ENCODE measurements at places on chromosomes 4 and X.
A peak's percentile ranks its signal among the peaks of the same experiment; 100 is the strongest.

GRCh38 chr4:176841711-176842112 lies 49.0 kb upstream of the VEGFC start:
- DNase-seq: peak; percentile 95

DNA sequence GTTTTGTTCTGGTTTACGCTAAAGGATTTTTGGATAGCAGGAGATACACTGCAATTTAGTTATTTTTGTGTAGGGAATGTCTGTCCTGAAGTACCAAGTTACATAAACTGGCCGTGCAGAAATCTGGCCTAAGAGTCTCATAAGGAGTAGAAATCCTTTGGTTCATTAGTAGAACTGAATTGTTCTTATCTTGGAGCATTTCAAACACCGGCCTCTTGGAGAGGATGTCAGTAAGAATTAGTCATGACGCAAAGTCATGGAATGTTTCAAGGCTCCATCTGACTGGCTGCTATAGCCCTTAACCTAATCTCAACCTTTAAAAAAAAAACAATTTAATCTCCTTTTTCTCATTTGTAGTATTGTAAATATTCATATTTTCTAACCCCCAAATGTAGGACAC lies 15.2 kb downstream of the PDLIM3 start:
- DNase-seq: no peak

GRCh38 chrX:8927701-8928100 lies 106.2 kb downstream of the FAM9B start:
- no peak for DNase-seq

DNA sequence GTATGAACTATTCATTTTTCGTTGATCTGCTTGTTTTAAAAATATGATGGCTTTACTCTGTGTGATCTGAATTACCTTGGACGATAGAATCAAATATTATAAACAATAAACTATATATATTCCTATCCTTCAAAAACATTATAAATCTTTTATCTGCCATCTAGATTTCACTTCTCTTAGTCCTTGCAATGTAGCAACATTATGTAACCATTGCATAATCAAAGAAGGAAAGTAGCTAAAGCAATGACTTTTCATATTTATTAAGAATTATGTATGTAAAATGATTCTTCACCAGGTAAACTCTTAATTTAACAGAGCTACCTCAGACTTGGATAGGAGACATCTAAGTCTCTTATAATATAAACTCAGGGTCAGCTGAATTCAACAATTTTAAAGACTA lies 210.5 kb downstream of the ADAMTS3 start:
- no peak for DNase-seq

GRCh38 chrX:14819769-14820168 lies 53.1 kb downstream of the FANCB start:
- DNase-seq: no peak

- no peak for DNase-seq
Observed at GRCh38 chrX:108456971-108457477, 17.4 kb downstream of the COL4A5 start.

DNA sequence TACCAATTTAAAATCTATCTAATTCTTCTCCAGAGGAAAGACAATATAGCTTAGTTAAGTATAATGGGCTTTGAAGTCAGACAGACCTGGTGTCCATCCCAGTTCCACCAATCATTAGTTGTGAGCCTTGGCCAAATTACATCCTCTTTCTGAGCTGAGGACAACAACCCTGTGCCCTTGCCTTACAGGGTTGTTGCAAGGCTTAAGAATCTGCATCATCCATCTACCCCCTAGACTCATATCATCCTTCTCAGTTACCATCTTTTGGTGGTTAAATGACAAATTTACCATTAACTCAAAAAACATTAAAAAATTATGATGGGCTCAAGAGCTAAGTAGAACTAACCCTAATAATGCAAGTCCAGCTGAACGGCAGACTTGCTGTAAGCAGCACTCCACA lies 51.6 kb downstream of the NAP1L5 start:
- DNase-seq: no peak

GRCh38 chr4:153318696-153319320 lies 25.7 kb upstream of the MND1 start:
- DNase-seq: peak; percentile 54

- DNase-seq: no peak
Observed at GRCh38 chr4:105272002-105272401, 125.3 kb downstream of the TET2 start.

- DNase-seq: no peak
Observed at GRCh38 chr4:5162909-5163508, 111.7 kb downstream of the STK32B start.

DNA sequence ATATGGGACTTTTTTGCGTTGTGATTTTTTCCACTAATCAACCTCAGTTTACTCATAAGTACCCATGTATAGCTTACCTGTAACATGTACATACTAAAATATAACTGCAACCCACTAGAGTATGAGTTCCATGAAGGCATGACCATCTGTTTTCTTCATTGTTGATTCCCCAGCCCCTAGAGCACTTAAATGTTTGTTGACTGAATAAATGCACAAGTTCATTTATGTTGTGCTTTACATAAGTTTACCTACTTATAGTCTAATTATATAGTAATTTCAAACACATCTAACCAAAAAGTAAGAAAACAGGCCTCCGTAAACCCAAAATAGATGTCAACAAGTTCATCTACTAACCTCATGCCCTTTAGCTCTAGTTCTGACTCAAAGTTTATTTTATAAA lies 34.7 kb downstream of the DCHS2 start:
- DNase-seq: no peak

DNA sequence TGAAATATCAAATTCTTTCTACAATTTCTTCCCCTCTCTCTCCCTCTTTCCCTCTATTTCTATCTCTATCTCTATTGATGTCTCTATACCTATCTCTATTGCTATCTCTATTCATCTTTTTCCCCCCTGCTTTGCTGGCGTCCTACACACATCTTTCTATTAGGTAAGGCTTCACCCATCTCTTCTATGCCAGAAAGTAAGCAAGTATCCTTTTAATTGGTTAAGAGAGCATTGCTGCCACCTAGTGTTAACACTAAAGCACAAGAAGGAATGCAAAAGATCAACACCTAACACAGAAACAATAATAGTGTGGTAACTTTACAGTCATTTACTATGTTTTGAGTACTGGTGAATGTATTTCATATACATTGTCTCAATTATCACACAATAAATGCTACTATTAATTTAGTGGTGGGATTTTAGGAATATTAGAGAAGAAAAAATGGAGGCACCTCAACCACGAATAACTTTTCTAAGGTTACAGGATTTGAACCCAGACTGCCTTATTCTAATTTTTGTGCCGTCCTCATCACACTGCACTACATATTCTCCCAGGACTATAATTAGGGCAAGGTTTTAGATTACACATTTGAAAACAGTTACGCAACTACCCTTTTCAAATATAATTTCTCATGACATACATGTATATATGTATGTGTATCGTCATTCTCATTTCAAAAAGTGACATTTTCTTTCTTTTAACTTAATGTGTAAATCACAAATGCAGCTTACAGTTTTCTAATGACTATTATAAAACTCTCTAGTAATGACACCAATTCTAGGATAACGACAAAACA lies 3.7 kb upstream of the C4orf36 start:
- DNase-seq: peak; percentile 74

DNA sequence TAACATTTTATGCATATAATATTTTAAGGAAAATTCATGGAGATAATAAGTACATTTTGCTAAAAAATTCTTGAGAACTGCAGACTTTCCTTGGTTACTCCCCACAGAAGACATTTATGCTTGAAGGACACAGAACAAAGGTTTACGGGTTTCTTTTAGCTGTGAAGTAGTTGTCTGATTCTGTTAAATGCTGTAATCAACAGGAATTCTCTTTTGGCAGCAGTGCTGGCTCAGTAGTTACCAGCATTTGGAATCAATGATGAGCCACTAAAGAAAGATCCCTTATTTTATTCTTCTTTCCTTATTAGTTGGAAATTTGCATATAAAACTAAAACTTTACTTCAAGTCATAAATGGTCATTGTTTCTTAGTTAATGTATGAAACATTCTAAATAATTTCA lies 199.3 kb upstream of the FAT4 start:
- DNase-seq: peak; percentile 34

DNA sequence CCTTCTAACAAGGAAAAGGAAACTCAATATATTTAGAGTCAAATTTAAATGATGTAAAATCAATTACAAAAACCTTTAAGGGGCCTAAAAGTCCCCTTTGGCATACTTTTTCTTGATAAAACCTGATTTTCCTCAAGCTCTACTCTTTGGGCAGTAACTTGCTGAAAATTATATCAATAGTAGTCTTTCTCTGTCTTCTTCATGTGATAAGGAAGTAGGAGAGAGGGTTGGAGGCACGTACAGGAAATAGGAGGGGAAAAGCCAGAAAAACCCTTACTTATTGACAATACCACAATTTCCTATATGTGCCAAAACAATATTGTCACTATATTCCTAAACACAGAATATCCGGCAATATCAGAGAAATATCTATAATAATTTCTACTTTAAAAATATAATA lies 9.6 kb downstream of the RHOH start:
- DNase-seq: no peak

GRCh38 chr4:144499777-144500176 lies 146.2 kb upstream of the HHIP start:
- DNase-seq: no peak

- no peak for DNase-seq
Observed at GRCh38 chrX:110315551-110315950, 2.3 kb downstream of the AMMECR1 start.

DNA sequence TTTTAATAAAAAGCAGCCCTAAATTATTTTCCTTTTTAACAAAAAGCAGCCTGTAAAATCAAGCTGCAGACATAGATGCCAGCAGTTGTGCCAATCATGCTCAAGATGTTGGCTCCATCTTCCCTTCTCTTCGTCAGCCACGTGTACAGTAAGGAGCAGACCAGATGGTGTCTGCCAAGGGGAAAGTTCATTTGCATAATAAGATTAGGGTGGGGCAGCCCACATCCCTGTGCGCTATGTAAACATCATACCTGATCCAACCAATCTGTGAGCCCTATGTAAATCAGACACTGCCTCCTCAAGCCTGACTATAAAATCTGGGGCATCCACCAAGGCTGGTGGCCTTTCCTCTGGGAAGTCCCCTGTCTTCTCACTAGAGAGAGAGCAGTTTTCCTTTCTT lies 23.1 kb upstream of the C1GALT1C1 start:
- DNase-seq: no peak

DNA sequence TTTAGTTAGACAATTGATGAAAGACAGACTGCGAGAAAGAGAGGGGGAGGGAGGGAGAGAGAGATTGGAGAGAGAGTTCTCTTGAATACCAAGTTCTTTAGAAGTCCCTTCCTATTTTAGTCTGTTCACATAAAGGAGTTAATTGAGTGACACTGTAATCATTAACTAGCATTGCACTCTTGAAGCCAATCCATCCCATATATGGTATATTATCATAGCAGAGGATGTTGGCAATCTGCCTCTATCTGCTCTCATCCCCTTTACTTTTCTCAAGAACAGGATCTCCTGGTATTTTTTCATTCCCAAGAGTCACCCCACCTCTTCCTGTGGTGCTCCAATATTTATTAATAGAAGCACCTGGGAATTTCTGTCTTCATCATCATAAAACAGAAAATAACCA lies 959.6 kb upstream of the NDST4 start:
- no peak for DNase-seq

DNA sequence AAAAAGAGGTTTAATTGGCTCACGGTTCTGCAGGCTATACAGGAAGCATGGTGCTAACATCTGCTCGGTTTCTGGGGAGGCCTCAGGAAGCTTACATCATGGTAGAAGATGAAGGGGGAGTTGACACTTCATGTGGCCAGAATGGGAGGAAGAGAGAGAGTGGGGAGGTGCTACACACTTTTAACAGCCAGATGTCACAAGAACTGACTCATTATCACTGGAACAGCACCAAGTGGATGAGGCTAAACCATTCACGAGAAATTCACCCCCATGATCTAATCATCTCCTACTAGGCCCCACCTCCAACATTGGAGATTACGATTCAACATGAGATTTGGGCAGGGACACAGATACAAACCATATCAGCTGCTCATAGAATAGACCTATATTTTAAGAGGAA lies 255.8 kb downstream of the OPHN1 start:
- peak; percentile 51 for DNase-seq

DNA sequence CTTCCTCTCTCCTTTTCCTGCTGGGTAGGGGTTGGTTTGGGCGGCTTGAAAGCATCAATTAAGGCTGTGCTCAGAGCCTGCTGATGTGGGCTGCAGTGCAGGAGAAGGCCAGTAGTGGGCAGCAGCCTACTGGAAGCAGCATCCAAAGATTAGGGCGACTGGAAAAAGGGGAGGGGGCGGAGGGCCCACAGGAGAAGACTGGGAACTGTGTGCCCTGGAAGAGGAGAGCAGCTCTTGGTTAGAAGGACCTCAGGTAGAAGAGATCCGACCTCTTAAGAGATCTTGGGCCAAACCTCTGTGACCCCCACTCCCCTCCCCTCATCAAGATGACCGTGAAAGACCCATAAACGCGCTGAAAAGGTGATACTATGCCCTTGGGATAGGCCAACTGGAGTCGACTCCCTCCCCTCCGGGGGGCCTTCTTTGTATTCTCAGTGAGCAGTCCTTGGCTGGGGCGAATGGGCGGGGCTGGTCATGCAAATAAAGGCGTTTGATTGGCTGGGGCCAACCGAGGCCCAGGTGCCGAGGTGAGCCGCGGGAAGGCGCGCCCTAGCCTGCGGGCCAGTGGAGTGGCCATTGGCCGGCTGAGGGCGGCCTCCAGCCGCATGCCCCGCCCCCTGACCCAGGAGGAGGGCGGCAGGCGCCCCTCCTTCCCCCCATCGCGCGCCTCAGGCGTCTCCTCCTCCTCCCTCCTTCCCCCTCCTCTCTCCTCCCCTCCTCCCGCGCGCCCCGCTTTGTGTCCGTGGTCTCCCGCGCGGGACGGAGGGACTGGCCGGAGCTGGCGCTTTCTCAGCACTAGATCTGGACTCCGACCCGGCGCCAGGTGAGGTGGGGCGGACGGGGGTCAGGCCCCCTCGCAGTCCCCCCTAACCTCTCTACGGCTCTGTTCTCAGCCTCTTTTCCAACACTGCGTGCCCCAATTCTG lies 10.1 kb downstream of the DLG3 start:
- DNase-seq: peak; percentile 52

DNA sequence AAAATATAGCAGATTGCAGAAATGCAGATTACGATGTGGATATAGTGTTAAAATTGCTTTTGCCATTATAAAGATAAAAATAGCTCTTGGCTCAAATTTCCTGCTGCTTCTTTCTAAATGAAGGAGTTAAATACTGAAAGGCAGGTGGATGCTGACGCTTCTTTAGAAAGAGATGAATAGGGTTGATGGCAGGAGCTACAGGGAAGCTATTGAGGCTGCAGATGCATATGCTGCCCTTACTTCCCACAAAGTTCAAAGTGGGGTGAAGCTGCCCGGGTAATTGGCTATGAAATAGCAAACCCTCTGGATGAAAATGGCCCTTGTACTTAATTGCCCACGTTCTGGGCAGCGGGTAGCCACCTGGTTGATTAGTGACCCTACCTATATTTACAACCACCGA lies 379.5 kb downstream of the ZIC3 start:
- no peak for DNase-seq

All from fibroblast of skin of right biceps (primary cell).